ENCODE measurements at places on chromosomes 2 and 18. TPM values are rescaled to one million over a fixed set of nuclear protein-coding genes. Genes with fewer than 3 reads are reported as not detected.
A peak's percentile ranks its signal among the peaks of the same experiment; 100 is the strongest.

Gene CD8A
- total RNA-seq: 0.07 TPM

Gene RNPEPL1
- total RNA-seq: 43.5 TPM

Gene ADAM23
- total RNA-seq: 9.3 TPM

Gene ANKRD30B
- total RNA-seq: not detected

Gene EML4
- 39.5 TPM for total RNA-seq

DNA sequence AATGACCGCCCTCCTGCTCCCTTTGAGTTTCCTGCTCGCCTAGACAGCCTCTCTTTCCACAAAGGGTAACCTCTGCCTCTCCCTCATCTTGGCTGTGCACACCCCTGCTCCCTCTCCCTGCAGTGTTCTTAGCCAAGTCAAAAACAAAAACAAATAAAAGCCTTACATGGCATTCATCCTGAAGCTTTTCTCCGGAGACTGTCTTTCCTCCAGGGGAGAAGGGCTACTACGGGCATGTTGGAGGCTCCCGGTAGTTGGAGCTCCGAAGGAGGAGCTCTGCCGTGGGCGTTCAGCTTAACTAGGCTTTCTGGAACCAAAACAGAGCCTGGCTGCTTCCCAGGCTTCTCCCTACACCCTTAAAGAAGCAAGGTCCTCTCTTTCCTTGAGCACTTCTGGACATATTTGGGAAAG, 104.2 kb downstream of the TPGS2 start:
- peaks cover 11% of the 10 kb centered on the region for H3K36me3 ChIP-seq
- no peak overlapping the region for H3K27ac ChIP-seq
- no peaks in the 10 kb centered on the region for H3K27me3 ChIP-seq
- peak; percentile 62 for DNase-seq

- H3K27me3 ChIP-seq: no peaks in the 10 kb centered on the region
- H3K36me3 ChIP-seq: no peaks in the 10 kb centered on the region
- no peak for DNase-seq
- peak overlapping the region; percentile 86 for H3K27ac ChIP-seq
- no peak overlapping the region for H3K4me3 ChIP-seq
- H3K4me1 ChIP-seq: peaks cover 69% of the 10 kb centered on the region
These were observed 38.9 kb downstream of the ZNF516 start for GRCh38 chr18:76456018-76456750.

DNA sequence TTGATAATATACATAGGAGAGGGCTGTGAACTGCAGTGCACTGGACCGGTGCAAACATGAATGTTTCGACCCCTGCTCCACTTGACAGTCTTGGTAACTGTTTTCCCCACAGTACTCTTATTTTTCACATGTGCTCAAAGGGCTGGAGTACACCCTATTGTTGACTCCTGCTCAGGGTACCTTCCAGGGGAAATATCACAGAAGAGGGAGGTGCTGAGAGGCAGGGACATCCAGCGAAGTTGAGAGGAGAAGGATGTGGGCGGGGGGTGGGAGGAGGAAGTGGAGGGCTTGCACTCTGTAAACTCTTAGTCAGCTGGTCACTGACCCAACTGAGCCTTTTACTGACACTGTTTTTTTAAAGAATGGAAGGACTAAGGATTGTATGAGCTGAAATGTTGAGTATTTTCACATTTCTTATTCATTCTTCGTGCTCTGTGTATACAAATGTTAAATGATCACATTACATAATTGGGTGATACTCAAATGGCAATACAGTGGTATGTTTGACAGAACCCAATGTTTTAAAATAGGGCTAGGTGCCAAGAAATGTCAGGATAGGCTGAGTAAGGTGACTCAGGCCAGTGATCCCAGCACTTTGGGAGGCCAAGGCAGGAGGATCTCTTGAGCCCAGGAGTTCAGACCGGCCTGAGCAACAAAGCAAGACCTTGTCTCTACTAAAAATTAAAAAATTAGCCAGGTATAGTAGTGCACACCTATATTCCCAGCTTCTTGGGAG, 10.0 kb downstream of the INPP4A start:
- peak; percentile 30 for DNase-seq
- no peak overlapping the region for H3K27ac ChIP-seq
- no peak overlapping the region for H3K4me3 ChIP-seq
- H3K36me3 ChIP-seq: no peaks in the 10 kb centered on the region

DNA sequence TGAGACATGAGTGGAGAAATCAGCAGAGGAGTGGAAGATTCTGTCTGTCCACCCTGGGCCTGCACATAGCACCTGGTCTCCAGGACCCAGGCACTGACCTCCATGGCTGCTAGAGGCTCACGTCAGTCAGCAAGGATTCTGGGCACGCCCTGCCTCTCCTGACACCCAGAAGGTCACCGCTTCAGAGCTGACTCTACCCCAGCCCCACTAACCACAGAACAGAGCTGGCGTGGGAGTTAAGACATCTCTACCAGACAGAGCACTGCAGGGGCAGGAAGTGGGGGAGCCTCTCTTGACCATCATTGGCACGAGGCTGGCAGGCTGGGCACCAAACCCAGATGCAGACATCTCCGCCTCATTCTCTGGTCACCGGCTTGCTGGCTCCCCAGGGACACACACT, 3.0 kb downstream of the ADCY3 start:
- no peaks in the 10 kb centered on the region for H3K4me1 ChIP-seq
- no peak overlapping the region for H3K4me3 ChIP-seq
- peaks cover 36% of the 10 kb centered on the region for H3K27me3 ChIP-seq
- H3K36me3 ChIP-seq: no peaks in the 10 kb centered on the region
- no peak overlapping the region for H3K27ac ChIP-seq

DNA sequence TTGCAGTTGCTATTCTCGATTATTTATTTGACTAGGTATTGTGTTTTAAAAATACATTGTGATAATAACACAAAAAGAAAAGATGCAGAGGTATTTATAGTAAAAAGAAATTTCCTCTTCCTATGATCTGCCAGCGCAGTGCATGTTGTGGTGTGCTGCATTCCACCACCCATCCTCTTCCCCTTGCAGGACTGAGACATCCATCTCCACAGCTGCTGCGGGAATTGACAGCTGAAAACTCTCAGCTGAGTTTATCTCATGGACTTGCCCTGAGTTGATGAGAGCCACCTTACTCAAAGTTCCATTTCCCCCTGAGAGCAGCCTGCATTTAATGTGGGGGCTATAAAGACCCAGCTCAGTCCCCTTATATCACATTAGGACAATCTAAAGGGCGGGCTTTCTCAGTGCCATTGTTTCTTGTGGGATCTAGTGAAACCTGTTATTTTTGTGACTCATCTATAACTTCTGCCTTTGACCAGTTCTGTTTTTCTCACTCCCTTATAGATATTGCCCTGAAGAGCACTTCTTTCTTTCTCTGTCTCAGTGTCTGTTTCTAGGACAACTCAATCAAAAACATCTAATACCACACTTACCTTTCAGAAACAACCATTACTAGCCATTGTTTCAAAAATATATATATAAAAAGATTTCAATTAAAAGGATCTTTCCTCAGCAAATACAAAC, 698.5 kb downstream of the NR4A2 start:
- no peaks in the 10 kb centered on the region for H3K36me3 ChIP-seq
- H3K4me3 ChIP-seq: no peak overlapping the region
- no peak for DNase-seq
- H3K27me3 ChIP-seq: no peaks in the 10 kb centered on the region

GRCh38 chr2:215695861-215696260, 260.0 kb upstream of the FN1 start:
- H3K36me3 ChIP-seq: no peaks in the 10 kb centered on the region
- no peak overlapping the region for H3K4me3 ChIP-seq
- no peak for DNase-seq
- H3K27ac ChIP-seq: no peak overlapping the region

All from cardiac muscle cell (in vitro differentiated cells and primary cell).